MCF 10A (cell line): ENCODE measurements at places on chromosomes 7 and 10. TPM values are rescaled to one million over a fixed set of nuclear protein-coding genes. Genes with fewer than 3 reads are reported as not detected.

The CPN1 gene
- total RNA-seq: not detected in 2 replicates

The PTPRN2 gene
- 4.0 and 4.5 TPM in 2 replicates for total RNA-seq

DNA sequence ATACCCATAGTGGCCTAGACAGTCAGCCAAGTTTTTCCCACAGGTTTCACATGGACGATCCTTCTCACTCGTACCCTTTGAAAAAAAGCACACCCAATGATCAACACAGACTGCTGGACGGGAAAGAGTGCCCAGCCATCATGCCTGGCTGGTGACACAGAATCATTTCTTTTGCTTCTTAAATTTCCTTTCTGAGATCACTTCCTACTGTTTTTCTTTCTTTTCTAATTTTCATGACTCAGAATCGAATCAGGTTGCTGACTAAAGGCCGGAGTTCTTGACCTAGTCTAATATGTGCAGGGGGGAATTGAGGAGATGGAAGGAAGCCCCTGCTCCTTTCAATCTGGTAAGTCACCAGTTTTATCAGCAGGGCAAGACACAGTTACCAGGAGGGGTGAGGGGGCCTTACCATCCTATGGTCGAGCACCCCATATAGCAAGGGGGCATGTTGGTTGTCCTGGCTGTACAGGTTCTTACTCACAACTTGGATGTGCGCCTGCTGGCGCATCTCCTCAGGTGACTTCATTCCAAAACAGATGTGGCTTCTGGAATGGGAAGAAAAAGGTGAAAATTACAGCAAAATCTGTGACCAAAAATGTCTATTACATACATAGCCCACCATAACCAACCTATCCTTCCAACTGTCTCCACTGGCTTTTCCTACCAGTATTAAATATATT, 3.5 kb downstream of the POLR3A start:
- H3K27ac ChIP-seq: peak overlapping the region; percentile 77
- H3K4me1 ChIP-seq: peaks cover 37% of the 10 kb centered on the region
- peaks cover 68% of the 10 kb centered on the region for H3K36me3 ChIP-seq
- peak overlapping the region; percentile 47 for H3K4me3 ChIP-seq
- peak; percentile 56 for DNase-seq

GRCh38 chr7:46459942-46460341, 538.9 kb upstream of the IGFBP3 start:
- H3K36me3 ChIP-seq: no peaks in the 10 kb centered on the region
- DNase-seq: no peak
- H3K4me3 ChIP-seq: no peak overlapping the region
- peak overlapping the region; percentile 66 for H3K27ac ChIP-seq

- H3K4me1 ChIP-seq: peaks cover 38% of the 10 kb centered on the region
- H3K36me3 ChIP-seq: peaks cover 6% of the 10 kb centered on the region
- H3K27me3 ChIP-seq: no peaks in the 10 kb centered on the region
Observed at GRCh38 chr10:110404413-110404812, 93.3 kb upstream of the DUSP5 start.

- peak; percentile 89 for DNase-seq
- peak overlapping the region; percentile 87 for H3K27ac ChIP-seq
- H3K27me3 ChIP-seq: no peaks in the 10 kb centered on the region
- peak overlapping the region; percentile 65 for H3K4me3 ChIP-seq
- H3K36me3 ChIP-seq: peaks cover 10% of the 10 kb centered on the region
Observed at GRCh38 chr10:112811741-112812551, 138.1 kb upstream of the TCF7L2 start.
